Fibroblast of villous mesenchyme (primary cell): ENCODE measurements at places on chromosomes 1 and 21.

DNA sequence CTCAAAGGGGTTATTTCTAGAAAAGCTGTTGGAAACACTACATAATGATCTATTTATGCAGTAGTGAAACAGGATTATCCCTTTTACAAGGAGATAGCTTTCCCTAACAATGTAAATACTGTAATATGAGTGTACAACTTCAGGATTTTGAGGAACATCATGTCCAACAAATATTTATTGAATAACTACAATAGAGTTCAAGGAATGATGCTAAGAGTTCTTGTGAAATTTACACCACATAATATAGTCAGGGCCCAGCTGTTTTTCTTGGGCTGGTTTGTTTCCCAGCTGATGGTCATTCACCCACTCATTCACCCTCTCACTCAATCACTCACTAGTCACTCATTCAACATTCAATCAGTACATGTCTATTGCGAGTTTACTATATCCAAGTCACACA is 12.3 kb upstream of the LYPLAL1 start:
- no peak for DNase-seq

DNA sequence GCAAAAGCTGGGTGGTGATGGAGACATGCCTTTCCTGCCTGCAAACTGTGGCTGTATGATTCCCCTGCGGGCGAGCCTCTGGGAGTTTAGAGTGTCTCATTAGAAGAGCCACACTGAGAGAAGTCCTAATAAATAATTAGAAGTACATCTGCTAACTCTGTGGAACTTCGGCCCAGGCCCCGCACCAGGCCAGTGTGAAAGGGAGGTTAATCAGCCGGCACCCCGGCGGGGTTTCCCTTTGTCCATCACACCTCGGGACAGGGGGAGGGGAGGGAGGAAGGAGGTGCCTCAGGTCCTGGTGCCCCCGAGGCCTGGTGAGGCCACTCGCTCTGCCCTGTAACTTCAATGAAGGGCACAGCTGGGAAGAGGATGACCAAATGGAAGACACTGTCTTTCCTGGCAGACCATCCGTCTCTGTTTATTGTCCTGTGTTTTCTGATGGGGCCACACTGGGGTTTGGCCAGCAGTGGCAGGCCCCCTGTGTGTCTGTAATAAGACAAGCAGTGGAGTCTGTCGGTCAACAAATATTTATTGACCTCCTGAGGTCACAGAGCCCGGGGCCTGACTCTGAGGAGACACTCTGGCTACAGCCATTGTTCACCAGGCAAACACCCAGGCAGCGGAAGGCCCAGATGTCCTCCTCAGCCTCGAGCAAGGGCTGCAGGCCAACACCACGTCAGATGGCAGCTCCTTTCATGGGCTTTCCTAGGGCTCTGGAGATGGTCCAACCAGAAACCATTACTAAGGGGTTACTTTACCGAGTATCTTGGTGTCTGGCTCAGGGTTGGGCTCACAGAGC is 267.5 kb upstream of the RAB4A start:
- no peak for DNase-seq

- peak; percentile 87 for DNase-seq
Observed at GRCh38 chr1:26145041-26145959, 13.6 kb upstream of the FAM110D start.

- DNase-seq: no peak
Observed at GRCh38 chr1:81840805-81841204, 40.1 kb downstream of the ADGRL2 start.

GRCh38 chr1:49364676-49365075 is 588.0 kb upstream of the BEND5 start:
- no peak for DNase-seq

- DNase-seq: no peak
Observed at GRCh38 chr21:15686506-15686905, 43.3 kb upstream of the USP25 start.

DNA sequence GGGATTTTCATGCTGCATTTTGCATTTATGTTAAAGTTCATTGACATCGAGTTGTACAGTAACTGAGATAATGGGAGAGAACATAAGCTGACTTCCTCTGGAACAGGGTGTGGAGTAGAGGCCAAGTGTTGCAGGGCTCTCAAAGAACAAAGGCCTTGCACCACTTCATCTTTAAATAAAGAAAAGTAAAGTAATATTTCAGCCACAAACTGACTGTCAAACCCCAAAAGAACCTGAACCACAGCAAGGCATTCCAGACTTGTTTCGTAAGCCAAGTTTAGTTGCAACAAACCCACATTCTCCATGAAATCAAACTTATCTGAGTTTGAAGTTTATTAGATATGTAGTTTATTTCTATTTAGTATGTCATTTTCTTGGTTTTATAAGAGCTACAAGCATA is 19.1 kb upstream of the HMGCS2 start:
- DNase-seq: peak; percentile 82

DNA sequence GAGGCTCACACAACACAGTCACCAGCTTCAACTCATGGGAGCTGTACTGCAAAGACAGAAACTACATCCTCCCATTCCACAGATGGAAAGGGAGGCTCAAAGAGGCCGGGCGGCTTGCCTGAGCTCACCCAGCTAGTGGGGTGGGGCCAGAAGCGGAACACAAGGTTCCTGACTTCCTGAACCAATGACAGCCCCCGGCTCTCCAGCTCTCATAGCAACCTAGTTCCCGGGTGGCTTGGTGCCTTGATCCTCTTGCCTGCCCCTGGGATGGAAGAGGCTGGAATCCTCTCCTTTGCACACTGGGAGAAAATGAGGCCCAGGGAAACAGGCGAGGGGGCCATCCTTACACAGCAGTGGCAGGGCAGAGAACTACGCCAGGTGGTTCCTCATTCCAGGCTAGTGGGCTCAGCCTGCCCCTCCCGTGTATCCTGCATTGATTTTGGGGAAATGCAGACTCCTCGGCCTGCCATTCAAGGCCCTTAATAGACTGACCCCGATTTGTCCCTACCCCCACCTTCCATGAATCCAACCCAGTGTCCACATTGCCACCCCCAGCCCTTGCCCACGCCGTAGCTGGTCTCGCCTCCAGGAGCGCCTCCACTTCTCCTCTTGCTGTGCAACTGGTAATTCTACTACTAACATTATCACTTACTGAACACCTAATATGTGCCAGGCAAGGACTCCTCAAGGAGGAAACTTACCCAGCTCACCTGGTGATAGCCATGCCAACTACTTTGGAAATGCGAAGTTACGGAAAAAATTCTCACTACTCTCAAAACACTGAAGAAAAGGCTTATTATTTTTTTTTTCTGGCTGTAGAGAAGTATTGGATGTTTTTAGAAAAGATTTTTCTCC is 5.0 kb downstream of the RAP1GAP start:
- DNase-seq: no peak
